ENCODE measurements at places on chromosomes 2 and 18.

DNA sequence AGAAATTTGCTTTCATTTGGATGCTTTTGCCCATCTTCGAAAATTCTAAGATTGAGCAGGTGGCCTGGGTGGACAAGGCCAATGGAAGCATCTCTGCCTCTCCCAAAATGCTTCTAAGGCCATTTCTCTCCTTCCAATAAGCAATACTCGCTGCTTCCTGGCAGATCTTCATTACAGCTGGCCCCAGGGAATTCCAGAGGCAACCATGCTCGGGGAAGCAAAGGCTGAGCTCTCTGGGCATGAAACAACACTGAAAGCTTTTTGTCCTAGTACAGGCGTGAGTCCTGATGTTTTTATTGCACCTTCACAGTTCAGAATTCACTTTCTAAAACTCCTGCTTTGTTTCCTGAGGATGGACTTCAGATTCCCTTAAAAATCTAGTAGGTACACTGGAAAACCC, 11.8 kb upstream of the NEDD4L start:
- DNase-seq, result no peak

DNA sequence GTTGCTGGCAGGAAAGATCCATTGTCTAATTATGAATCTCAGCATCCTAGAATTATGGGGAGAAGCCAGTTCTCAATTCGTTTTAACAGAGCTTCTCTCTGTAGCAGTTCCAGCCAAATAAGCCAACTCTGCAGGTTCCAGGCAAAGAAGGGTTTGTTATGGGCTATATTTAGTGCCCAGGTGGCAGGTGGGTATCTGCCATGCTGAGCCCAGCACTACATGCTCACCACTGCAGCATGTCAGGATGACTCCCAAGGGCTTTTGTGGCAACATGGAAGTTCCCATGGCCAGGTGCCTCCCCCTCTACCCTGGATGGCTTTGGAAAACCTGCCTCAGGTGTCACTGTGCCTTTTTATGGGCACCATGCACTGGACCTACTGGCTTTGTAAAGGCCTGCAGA, 137.7 kb upstream of the MSH6 start:
- DNase-seq, result no peak

GRCh38 chr2:200406379-200406778, 99.9 kb downstream of the SPATS2L start:
- no peak for DNase-seq

DNA sequence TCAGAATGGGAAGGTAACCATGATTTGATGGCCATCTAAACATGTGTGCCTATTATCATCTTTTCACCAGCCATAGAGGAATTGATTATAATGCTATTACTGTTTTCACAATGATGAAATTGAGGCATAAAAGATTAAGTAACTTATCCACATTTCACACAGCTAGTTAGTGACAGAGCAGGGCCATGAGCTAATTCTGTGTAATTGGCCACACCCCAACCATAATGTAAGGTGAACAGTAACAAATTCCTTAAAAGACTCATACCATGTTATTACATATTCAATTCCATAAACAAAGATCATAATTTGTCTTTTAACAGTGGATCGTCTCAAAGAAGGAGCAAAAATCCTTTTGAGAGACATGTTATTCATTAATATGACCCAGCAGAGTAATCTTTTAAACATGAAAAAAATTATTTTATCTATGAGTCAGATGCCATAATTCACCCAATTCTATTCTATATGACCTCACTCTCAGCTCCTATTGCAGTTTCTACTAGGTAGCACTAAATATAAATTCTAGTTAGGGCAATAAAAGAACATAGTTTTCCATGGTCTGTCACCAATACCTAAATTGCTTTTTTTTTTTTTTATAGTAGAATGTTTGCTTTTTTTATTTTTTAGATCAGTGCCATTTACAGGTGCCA, 475.8 kb upstream of the SLC39A10 start:
- DNase-seq, result no peak

DNA sequence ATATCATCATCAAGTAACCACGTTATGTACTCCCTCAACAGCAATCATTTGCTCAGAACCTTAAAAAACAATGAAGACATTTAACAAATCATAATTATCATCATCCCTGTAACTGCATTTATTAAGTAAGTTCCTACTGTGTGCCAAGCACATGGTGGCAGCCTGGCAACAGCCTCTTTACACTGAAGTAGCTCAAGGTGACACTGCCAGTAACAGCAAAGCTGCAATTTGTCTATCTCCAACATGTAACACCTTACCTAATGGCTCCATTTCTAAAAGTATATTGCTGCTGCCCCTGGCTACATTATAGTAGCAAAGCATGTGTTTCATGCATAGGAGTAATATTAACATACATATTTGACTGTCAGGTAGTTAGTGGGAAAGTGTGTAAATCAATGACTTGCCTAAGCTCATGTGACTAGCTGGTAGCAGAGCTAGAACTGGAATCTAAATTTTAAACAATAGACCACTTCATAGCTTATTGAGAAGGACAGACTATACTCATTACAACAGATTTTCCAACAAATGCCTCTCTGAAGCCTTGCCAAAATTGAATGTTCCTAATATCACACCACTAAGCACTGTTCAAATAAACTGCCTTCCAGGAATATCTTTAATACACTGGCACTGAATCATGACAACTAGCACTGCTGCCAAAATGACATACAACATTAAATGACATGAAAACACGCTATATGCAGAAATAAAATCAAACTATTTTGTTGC, 86.7 kb downstream of the L3MBTL4 start:
- DNase-seq, result no peak

- DNase-seq, result no peak
These were observed 287.4 kb downstream of the NOL4 start for GRCh38 chr18:33937270-33937816.

All from non-pigmented ciliary epithelial cell (primary cell).